ENCODE measurements at places on chromosomes 16 and 17.
A peak's percentile ranks its signal among the peaks of the same experiment; 100 is the strongest.

DNA sequence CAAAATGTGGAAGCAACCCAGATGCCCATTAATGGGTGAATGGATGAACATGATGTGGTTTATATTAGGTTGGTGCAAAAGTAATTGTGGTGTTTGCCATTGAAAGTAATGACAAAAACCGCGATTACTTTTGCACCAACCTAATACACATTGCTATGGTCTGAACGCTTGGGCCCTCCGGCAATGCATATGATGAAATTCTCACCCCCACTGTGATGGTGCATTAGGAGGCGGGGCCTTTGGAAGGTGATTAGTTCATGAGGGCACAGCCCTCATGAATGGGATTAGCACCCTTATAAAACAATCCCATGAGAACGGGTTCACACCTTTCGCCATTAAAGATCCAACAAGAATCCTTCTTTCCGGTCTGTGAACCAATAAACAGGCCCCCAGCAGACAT lies 25.3 kb upstream of the PRM1 start:
- DNase-seq = no peak

- DNase-seq = no peak
Measured at GRCh38 chr17:18040261-18040858, 1.2 kb downstream of the GID4 start.

- no peak for DNase-seq
Measured at GRCh38 chr16:2717383-2718263, 2.4 kb downstream of the PRSS27 start.

GRCh38 chr17:73705594-73705993 lies 61.3 kb upstream of the SDK2 start:
- peak; percentile 11 for DNase-seq

DNA sequence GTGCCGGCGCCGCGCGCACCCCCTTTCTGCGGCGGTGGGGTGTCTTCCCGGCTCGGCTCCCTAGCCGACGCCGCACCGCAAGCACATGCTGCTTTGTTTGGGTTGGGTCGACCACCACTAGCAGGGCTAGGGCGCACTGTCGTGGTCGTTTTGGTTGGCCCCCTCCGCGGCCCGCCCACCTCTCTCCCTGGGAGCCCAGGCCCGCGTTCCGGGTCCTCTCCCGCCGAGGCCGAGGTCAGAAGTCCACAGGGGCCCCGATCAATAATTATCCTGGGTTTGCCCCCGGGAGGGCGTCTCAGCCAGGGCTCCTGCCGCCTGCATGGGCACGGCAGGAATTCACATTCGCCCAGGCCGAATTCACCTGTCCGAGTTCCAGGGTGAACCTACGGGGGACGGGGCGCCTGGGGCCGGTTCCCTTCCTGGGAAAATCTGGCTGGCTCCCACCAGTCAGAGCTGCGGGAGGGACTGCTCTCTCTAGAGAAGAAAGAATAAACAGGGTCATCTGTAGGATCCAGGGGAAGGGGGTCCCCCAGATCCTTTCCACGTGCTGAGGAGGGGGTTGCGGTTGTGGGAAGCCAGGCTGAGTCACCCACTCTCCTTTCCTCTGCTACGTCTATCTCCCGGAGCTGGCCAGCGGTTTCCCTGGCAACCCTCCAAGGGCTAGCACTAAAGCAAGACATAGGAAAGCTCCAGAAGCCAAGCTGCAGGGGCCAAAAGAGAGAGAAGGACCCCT lies 584 bp upstream of the STAT5B start:
- peak; percentile 29 for DNase-seq

DNA sequence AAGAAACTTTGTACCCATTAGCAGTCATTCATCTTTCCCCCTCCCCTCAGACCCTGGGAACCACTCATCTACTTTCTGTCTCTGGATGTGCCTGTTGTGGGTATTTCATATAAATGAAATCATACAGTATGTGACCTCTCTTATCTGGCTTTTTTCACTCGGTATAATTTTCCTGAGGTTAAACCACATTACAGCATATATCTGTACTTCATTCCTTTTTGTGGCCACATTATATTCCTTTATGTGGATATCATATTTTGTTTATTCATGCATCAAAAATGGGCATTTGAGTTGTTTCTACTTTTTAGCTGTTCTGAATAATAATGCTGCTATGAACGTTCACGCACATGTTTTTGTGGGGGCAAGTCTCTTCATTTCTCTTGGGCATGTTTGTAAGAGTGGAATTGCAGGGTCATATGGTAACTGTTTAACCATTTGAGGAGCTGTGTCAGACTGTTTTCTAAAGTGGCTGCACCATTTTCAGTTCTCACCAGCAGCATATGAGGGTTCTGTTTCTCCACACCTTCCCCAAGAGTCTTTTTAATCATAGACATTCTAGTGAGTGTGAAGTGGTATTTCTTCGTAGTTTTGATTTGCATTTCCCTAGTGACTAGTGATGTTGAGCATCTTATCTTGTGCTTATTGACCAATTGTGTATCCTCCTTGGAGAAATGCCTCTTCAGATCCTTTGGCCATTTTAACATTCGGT lies 3.8 kb downstream of the SNX29 start:
- no peak for DNase-seq
